ENCODE measurements at places on chromosomes 5 and 9.

- DNase-seq, result no peak
- H3K4me3 ChIP-seq, result no peak overlapping the region
- no peak overlapping the region for H3K27ac ChIP-seq
- peaks cover 92% of the 10 kb centered on the region for H3K36me3 ChIP-seq
- no peaks in the 10 kb centered on the region for H3K27me3 ChIP-seq
These were observed 19.4 kb downstream of the TARS1 start for GRCh38 chr5:33460210-33460609.

GRCh38 chr9:117368684-117369230 lies 46.1 kb downstream of the ASTN2 start:
- no peak overlapping the region for H3K27ac ChIP-seq
- no peak for DNase-seq
- H3K27me3 ChIP-seq, result no peaks in the 10 kb centered on the region
- no peaks in the 10 kb centered on the region for H3K4me1 ChIP-seq
- H3K4me3 ChIP-seq, result no peak overlapping the region

- no peak overlapping the region for H3K27ac ChIP-seq
- no peak overlapping the region for H3K4me3 ChIP-seq
- no peak for DNase-seq
- no peaks in the 10 kb centered on the region for H3K4me1 ChIP-seq
These were observed 149.0 kb downstream of the SSBP2 start for GRCh38 chr5:81601919-81602318.

DNA sequence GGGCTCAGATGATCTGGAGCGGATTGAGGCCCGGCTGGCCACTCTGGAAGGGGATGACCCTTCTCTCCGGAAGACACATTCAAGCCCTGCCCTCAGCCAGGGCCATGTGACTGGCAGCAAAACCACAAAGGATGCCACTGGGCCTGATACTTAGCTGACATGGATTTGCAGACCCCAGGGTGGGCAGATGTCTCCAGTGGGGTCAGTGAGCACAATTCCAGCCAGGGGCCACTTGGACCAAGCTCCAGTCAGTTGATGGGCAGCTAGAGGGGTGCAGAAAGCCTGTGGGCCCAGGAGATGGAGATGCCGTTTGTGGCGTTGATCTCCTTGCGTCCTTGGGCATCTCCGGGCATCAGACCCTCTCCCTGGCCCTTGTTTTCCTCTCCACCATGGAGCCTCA lies 46.7 kb downstream of the PSD2 start:
- no peak overlapping the region for H3K27ac ChIP-seq
- peaks cover 6% of the 10 kb centered on the region for H3K27me3 ChIP-seq
- no peak for DNase-seq

GRCh38 chr9:71968541-71969090 lies 57.2 kb downstream of the C9orf85 start:
- no peak overlapping the region for H3K27ac ChIP-seq
- H3K4me1 ChIP-seq, result peaks cover 7% of the 10 kb centered on the region
- H3K27me3 ChIP-seq, result no peaks in the 10 kb centered on the region
- peaks cover 19% of the 10 kb centered on the region for H3K36me3 ChIP-seq
- no peak for DNase-seq

DNA sequence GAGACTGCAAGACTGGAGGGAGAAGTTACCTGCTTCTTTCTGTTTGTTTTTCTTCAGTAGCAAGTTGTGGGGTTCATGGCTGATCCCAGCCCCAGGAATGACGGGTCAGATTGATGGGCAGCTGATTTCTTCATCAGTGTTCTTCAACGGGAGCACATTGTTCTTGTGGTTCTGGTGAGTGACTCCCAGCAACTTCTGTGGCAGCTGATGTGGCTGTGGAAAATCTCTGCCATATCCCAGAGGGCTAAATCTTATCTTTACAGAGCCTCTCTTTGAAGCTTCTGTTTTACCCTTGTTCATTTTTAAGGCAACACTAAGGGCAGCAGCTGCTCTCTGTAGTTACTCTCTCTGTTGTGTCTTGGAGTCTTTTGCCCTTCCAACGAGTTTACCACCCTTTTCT lies 710.3 kb downstream of the PRELID2 start:
- no peaks in the 10 kb centered on the region for H3K36me3 ChIP-seq
- H3K27me3 ChIP-seq, result no peaks in the 10 kb centered on the region
- no peaks in the 10 kb centered on the region for H3K4me1 ChIP-seq
- no peak overlapping the region for H3K27ac ChIP-seq
- DNase-seq, result no peak
- no peak overlapping the region for H3K4me3 ChIP-seq

- H3K4me3 ChIP-seq, result no peak overlapping the region
- no peak overlapping the region for H3K27ac ChIP-seq
- no peaks in the 10 kb centered on the region for H3K36me3 ChIP-seq
- peaks cover 44% of the 10 kb centered on the region for H3K27me3 ChIP-seq
- no peaks in the 10 kb centered on the region for H3K4me1 ChIP-seq
These were observed 59.5 kb downstream of the FAM114A2 start for GRCh38 chr5:153979028-153979783.

- peaks cover 2% of the 10 kb centered on the region for H3K36me3 ChIP-seq
- no peaks in the 10 kb centered on the region for H3K27me3 ChIP-seq
These were observed 104.8 kb downstream of the VCAN start for GRCh38 chr5:83576341-83576740.

GRCh38 chr5:167866797-167867196 lies 424.6 kb upstream of the WWC1 start:
- DNase-seq, result no peak
- no peak overlapping the region for H3K27ac ChIP-seq
- H3K4me3 ChIP-seq, result no peak overlapping the region
- no peaks in the 10 kb centered on the region for H3K27me3 ChIP-seq
- H3K4me1 ChIP-seq, result no peaks in the 10 kb centered on the region

DNA sequence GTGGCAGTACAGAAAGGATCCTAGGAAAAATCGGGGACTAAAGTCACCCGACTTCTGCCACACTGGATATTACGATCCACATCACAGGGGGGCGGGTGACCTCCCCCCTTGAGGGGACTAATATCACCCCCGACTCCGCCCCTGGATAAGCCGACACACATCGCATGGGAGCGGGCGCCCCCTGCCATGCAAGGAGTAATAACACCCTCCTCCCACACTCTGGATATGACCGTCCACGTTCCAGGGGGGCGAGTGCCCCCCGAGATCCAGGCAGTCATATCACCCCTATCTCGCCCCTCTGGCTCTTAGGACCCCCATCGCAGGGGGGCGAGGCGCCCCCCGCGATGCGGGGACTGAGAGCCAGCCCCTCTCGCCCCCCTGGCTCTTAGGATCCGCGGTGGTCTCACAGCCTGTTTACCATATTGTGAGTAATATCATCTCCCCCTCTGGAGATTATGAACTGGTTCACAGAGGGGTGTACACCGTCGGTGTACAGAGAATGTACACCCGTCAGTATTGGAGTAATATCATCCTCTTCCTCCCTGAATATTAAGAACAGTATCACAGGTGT lies 423.0 kb downstream of the DIRAS2 start:
- no peaks in the 10 kb centered on the region for H3K36me3 ChIP-seq
- DNase-seq, result no peak
- H3K4me1 ChIP-seq, result no peaks in the 10 kb centered on the region
- no peak overlapping the region for H3K4me3 ChIP-seq
- H3K27ac ChIP-seq, result no peak overlapping the region

DNA sequence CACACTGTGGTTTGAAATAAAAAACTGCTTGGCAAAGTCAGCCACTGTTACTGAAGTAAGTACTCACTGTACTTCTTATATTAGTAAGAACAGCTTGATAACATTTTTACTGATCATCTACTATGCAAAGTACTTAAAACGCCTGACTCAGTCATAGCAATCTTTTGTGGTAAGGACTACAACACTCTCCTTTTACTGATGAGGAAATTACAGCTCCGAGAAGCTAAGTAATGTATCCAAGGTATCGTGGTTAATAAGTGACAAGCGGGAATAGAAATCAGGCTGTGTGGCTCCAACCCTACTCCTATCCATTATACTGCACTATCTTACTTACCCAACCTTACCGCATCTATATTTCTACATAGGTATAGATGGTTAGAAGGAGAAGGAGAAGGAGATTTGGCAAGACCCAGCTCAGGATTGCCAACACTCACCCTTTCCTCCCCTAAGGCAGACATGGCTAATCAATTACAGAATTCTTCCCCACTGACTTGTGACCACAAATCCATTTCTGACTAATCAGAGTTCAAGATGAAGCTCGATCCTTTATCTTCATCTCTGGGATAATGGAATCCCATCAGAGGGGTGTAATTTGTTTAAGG lies 281.4 kb downstream of the SPOCK1 start:
- no peaks in the 10 kb centered on the region for H3K36me3 ChIP-seq
- no peak for DNase-seq
- no peak overlapping the region for H3K4me3 ChIP-seq
- H3K4me1 ChIP-seq, result no peaks in the 10 kb centered on the region

DNA sequence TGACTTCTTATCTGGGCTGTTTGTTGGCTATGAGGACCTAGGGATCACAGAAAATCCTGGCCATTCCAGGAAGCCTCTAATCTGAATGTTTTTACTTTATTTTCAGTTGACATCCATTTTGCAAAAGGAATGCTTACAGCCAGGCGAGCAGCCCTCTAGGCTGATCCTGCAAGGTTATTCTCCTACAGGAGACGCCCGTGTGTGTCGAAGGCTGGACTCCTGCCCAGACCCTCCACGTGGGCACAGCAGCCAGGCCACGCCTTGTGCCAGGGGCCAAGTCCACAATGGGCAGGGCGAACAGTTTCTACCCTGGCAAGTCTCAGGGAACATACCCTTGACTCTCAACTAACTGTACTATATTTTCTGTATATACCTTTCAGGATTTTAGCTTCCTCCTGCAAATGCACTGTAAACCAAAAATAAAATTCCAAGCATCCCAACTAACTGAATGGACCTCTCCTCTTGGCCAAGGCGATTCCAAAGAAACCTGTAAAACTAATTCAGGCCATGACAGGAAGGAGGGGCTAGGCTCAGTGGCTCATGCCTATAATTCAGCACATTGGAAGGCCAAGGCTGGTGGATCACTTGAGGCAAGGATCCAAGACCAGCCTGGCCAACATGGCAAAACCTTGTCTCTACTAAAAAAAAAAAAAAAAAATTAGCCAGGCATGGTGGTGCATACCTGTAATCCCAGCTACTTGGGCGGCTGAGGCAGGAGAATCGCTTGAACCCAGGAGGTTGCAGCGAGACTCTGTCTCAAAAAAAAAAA lies 5.7 kb downstream of the CMBL start:
- H3K4me3 ChIP-seq, result no peak overlapping the region
- peaks cover under 1% of the 10 kb centered on the region for H3K4me1 ChIP-seq
- peaks cover 30% of the 10 kb centered on the region for H3K27me3 ChIP-seq

- H3K4me3 ChIP-seq, result no peak overlapping the region
- H3K27ac ChIP-seq, result no peak overlapping the region
- no peaks in the 10 kb centered on the region for H3K4me1 ChIP-seq
These were observed 48.3 kb downstream of the SH3TC2 start for GRCh38 chr5:149014571-149015031.

All from effector memory CD8-positive, alpha-beta T cell (primary cell).